ENCODE measurements at places on chromosomes 1 and 21.

DNA sequence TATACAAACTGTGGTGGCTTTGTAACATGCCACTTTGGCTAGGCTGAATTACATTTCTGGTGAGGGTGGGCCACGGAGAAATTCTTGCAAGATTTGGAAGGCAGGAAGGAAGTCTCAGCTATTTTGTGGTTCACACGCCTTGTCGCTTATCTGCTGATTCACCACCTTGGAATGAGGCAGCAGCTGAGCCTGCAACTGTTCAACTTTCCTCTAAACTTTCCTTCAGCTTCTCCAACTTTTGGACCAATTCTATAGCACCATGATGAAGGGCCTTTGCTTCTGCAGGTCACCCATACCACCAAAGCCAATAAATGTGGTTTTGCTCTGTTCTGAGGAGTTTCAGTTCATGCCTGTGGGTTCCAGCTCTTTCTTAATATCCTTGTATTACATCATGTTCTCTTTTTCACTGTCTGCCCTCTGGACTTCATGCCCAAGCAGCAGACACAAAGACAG, 337.6 kb upstream of the SNX7 start:
- DNase-seq = peak; percentile 28

- DNase-seq = no peak
Measured at GRCh38 chr1:213104604-213105003, 53.6 kb downstream of the RPS6KC1 start.

DNA sequence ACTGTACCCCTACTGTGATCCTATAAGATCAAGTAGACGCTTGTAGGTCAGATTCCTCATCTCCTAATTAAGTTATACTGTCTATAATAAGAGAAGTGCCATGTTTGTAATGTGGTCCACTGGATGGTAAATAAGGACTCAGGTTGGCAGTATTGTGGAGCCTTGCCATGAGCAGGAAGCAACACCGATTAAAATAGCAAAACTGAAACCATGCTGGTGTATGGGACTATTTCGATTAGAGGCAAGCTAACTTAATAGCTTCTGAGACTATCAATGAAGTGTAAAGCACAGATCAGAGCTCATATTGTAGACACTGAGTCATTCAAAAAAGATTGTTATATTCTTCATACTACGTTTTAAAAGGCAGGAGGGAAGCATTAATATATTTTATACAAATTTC, 348.8 kb downstream of the HHAT start:
- DNase-seq = no peak

- DNase-seq = no peak
Measured at GRCh38 chr1:62250126-62250726, 55.6 kb downstream of the L1TD1 start.

- DNase-seq = no peak
Measured at GRCh38 chr1:11248169-11248568, 14.2 kb downstream of the MTOR start.

DNA sequence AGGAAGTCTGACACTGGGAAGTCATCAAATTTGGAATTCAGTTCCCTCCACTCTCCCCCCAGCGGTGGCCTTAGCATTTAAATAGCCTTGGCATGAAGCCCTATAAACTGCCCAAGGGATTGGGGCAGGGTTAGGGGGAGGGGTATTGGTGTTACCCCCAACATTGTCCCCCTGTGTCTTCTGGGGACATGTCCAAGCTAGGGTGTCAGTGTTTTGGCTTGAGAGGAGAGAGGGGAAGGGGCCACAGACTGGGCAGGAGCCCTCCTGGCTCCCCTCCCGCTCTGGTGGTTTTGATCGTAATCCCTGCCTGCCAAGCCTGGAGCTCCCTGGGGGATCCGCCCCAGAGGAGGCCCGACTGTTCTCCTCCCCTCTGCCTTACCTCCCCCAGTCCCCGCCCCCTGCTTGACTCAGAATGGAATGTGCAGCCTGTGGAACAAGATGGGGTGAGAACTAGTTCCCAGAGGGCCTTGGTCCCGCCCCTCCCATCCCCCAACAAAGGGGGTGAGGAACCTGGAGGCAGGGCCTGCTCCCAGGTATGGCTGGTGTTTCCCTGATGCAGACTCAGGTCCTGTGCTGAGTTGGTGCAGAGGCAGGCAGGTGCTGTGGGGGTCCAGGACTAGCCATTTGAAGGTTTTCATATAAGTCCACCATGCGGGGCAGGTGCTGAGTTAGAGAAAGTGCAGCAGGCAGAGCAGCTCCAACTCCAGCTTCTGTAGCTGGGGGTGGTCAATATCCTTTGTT, 7.4 kb downstream of the SOX13 start:
- DNase-seq = no peak

GRCh38 chr1:155255243-155256007, at the start of gene ENTREP3:
Gene ENTREP3, minus strand, starts transcription at chr1:155255483. Its CDS starts 606 bp downstream, at chr1:155254877.
- DNase-seq = peak; percentile 81

- no peak for DNase-seq
Measured at GRCh38 chr1:184859381-184860105, 104.9 kb upstream of the EDEM3 start.

- DNase-seq = peak; percentile 56
Measured at GRCh38 chr1:21175324-21175669, 1.4 kb downstream of the EIF4G3 start.

DNA sequence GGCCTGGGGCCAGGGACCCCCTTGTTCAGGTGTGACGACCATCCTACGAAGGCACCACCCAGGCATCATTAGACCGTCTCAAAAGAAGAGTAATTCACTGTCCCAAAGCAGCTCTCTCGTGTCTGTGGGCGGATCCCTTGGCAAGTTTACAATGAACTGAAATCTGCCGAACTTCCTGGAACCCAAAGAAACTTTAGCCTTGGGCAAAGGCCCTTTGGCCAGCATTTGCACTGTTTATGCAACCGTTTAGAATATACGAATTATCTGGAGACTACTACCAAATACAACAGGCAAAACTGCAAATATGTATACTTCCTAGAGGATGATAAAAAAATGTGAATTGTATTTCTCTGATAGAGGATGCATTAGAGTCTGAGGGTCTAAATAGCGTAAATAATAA, 1.4 kb upstream of the SOD1 start:
- no peak for DNase-seq

DNA sequence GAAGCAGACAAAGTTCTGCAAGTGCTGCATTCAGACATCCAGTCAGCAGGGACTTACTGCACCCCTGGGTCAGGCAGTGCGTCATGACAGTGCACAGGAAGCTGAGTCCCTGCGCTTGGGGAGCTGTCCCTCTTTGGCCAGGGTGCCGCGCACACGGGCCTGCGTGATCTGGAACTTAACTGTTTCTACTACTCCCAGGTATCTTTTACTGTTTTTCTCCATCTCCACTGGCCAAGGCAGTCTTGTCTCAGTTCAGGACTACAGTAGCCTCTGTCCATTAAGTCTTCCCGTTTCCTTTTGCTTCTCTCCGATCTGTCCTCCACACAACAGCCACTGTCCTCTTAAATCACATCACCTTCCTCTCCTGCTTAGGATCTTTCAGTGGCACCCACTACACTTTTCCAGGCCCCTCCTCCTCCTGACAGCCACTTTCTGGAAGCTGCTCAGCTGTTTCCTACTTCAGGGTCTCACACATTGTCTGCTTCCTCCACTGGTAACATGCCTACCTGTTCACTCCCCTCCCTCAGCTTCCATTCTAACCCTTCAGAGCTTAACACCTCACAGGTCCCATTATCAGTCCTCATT, 15.9 kb downstream of the ERRFI1 start:
- no peak for DNase-seq

- DNase-seq = no peak
Measured at GRCh38 chr1:76230842-76231281, 156.3 kb downstream of the ST6GALNAC3 start.

DNA sequence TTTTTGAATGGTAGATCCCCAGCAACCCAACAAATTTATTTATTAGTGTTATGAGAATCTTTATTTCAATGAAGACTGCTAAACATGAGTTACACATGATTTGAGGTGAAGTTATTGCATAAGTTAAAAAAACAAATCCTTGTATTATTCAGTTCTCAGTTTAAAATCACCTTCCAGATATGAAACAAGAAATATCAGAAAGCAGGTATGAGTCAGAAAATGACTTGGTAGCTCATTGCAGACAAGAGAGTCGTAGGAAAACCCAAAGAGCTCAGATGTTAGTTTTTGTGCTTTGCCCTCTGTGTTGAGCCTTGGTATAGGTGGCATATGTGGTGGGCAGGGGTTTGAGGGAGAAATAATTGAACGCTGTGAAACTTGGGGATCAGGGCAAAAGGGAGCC, 339.4 kb downstream of the BRINP3 start:
- no peak for DNase-seq

DNA sequence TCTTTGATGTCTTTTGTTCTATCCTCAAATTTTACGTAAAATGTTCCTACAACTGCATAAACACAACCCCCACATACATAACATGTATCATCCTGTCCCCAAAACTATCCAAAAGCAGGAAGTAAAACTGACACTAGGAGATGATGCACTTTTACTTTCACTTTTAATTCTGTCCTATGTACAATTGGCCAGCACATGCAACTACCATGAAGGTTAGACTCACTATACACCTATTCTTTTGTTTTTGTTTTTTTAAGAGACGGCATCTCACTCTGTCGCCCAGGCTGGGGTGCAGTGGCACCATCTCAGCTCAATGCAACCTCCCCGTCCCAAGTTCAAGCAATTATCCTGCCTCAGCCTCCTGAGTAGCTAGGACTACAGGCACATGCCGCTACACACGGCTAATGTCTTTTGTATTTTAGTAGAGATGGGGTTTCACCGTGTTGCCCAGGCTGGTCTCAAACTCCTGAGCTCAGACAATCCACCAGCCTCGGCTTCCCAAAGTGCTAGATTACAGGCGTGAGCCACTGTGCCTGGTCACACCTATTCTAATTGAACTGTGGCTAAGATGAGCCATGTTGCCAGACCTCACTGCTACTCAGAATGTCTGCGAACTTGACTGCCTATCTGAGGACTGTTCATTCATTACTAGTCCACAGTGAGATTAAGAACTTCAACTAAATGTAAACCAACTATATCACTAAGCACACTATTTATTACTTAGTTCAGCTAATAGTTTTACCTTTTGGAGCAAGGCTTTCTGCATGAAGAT, 48.0 kb downstream of the TOR3A start:
- DNase-seq = peak; percentile 64

DNA sequence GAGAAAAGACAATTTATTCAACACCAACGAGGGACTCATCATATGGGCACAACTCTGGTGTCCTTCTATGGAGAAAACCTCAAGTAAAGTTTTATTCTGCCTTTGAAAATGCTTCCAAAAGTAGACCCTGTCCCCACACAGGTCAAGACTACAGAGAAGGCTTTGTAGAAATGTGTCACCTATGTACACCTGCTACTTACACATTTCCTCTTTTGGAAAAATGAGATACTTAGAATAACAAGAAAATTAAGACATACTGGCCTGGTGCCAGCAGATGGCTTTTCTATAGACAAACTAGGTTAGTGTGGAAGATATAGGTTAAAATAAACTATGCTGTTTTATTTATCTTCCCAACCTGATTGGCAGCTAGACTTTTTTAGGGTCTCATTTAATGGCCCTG, 13.6 kb downstream of the POGK start:
- no peak for DNase-seq

Data from activated CD4-positive, alpha-beta T cell treated with anti-CD3 and anti-CD28 coated beads, Interleukin-2, Interleukin-4, amounts not matched to agents 100 ng/mL and 50 ng/mL, durations not matched to agents 16 hours and 8 hours (primary cell).